ENCODE measurements at places on chromosomes 5 and 9.

- DNase-seq, result no peak
Observed at GRCh38 chr9:18728642-18729041, 254.7 kb downstream of the ADAMTSL1 start.

DNA sequence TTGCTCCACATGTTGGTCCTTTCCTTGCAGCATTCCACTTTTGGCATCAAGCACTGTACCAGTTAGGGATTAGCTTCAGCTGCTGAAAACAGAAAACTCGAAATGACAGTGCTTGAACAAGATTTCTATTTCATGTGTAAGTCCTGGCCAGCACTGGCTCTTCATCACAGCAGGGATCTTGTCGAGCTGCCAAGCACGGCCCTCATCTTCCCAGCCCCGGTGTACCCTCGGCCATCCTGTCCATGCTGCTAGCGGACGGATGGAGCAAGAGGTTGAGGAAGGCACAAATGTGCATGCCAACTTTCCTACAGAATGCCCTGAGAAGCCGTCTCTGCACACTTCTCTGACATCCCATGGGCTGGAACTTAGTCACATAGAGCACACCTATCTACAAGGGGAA lies 130.6 kb downstream of the TENT4A start:
- DNase-seq, result no peak

GRCh38 chr5:24923400-24923799 lies 278.6 kb upstream of the CDH10 start:
- DNase-seq, result no peak

DNA sequence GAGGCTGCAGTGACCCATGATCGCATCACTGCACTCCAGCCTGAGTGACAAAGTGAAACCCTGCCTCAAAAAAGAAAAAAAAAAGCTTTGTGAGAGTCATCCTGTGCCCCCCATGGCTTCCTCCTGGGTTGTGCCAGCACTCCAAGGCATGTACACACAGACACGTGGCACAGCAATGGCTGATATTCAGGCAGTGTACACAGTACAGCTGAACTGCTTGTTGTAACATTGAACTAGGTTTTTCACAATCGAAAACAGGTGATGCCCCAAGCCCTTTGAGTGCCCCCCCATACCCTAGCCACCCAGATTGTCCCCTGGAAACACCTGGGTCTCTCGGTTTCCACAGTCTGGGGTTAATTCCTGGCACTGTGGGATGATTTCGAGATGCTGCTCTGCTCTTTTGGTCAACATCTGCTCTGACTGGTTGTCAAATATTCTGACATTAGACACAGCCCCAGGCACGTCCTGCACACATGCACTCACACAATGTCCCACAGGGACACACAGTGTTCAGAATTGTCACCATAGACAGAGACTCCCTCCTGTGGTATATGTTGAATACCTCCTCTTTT lies 9.2 kb downstream of the SPINK4 start:
- DNase-seq, result no peak

DNA sequence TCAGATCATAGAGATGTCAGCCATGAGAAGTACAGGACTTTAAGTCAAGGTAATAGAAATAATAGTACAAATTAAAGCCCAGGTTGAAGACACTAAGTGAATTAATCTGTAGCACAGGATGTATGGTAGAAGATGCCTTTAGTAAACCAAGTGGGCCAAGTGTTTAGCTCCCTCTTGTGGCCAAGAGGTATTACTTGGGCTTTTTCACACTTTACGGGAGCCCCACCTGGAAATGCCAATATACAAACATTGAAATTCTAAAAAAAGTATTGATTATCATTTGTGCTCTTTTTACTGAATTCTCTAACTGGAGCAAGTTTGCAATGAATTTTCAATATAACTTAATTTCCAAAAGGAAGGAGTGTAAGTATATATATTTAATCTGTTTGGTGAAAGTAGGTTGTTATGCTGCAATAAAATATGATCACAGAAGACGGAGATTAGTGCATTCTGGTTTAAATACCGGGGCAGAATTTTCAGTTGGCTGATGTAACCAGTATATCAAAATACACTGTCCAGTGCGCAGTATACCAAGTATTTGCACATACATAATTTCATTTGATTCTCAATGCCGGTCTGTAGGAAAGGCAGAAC lies 84.7 kb downstream of the PARP8 start:
- no peak for DNase-seq

DNA sequence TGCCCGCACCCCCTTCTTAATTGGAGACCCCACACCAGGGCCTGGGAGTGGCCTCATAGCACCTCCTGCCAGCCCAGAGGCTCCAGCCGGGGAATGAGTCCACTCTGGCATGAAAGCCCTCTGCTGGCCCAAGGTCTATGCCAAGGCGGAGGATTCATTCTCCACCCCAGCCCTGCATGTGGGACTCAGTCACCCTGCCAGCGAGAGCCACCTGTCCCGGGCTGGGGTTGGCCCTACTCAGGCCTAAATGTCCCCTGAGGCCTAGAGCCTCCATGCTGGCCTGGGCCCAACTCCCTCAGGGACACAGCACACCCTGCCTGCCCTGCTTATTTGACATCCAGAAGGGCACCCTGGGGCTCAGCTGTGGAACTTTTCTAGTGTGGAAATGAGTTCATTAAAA lies 1.0 kb upstream of the RAPGEF1 start:
- no peak for DNase-seq

- no peak for DNase-seq
Observed at GRCh38 chr5:135814316-135814715, 20.1 kb upstream of the SLC25A48 start.

DNA sequence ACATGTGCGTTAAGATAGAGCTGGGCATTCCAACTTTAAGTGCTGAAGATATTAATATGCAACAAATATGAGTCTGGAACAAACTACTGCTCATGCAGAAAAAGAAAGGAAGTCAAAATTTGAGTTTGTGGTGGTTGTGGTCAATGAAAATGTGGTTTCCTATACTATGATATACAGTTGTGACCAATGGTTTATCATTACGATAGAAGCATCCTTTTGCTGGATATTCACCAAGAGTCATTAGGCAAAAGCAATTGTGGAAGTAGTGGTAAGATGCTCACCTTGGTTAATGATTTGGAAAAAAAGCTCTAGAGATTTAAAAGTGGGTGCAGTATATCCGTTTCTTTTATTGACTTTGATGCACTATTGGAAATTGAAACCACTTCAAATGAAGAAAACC lies 1007.0 kb downstream of the NR2F1-AS1 start:
- no peak for DNase-seq

DNA sequence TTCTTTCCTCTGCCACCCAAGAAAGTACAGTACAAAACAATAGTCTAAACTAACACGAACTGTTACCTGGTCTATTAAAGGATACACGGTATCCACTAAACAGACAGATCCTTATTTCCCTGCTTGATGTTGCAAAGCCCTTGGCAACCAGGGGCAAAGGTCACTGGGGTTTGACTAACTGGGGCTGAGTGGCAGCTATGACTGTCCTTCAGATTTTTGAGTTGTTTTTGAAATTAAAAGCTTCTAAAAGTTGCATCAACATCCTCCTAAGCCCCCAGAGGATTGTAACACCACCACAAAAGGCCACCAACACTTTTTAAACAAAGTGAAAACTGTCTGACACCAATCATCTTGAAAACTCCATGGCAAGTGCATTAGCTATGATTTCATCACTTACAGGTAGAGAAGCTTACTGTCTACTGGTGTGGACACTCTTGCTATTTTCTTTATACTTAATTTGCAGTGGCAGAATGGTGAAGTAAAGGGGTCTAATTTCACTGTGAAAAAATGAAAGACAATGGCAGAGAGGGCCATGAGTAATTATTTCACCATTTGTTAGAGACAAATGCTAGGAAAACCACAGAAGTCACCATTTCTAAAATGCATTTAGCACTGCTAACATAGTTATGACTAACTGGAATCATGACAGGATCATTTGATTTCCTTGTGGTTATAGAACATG lies 292.4 kb downstream of the EFNA5 start:
- no peak for DNase-seq

All from stimulated activated CD4-positive, alpha-beta T cell treated with anti-CD3 and anti-CD28 coated beads, Interleukin-15, amount 100 ng/mL, for 1 hour (primary cell).